ENCODE measurements at places on chromosomes 1 and 21. TPM values are rescaled to one million over a fixed set of nuclear protein-coding genes. Genes with fewer than 3 reads are reported as not detected.

DNA sequence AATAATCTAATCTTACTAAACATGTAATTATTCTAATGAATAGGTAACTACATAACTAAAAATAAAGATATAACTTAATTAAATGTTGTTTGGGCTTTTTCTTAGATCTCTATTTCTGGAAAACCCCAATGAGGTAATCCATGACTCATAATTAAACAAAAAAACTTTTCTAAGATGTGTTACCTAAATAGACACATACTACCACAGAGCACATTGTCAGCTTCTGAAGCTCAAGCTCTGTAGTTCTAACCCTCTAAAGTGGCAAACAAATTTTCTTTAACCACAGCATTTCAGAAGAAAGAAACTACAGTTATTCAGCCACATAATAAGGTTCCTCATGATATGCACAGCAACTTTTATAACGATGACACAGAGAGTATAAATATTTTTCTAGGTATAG, 4.2 kb downstream of the OR6K3 start:
- no peaks in the 10 kb centered on the region for H3K27me3 ChIP-seq
- H3K4me1 ChIP-seq, result no peaks in the 10 kb centered on the region
- H3K4me3 ChIP-seq, result no peak overlapping the region
- H3K36me3 ChIP-seq, result no peaks in the 10 kb centered on the region
- DNase-seq, result no peak

GRCh38 chr1:68107771-68108170, 57.3 kb upstream of the DIRAS3 start:
- H3K36me3 ChIP-seq, result no peaks in the 10 kb centered on the region
- H3K27ac ChIP-seq, result no peak overlapping the region
- no peak for DNase-seq
- H3K4me1 ChIP-seq, result peaks cover 5% of the 10 kb centered on the region
- H3K27me3 ChIP-seq, result no peaks in the 10 kb centered on the region
- H3K4me3 ChIP-seq, result no peak overlapping the region

DNA sequence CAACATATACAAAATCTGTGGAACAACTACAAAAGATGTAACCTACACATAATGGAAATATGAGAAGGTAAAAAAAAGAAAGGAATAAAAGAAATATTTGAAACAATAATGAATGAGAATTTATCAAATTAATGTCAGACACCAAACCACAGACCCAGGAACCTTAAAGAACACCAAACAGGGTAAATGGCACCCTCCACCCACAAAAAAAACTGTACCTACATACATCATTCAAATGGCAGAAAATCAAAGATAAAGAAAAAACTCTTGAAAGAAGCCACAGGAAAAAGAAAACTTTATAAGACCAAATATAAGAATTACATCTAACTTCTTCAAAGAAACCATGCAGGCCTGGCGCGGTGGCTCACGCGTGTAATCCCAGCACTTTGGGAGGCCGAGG, 54.0 kb downstream of the IL12RB2 start:
- H3K4me1 ChIP-seq, result no peaks in the 10 kb centered on the region
- no peaks in the 10 kb centered on the region for H3K36me3 ChIP-seq
- no peak overlapping the region for H3K27ac ChIP-seq
- no peaks in the 10 kb centered on the region for H3K27me3 ChIP-seq
- DNase-seq, result no peak

- no peak overlapping the region for H3K4me3 ChIP-seq
- no peak overlapping the region for H3K27ac ChIP-seq
- H3K4me1 ChIP-seq, result no peaks in the 10 kb centered on the region
- no peak for DNase-seq
- H3K36me3 ChIP-seq, result no peaks in the 10 kb centered on the region
- no peaks in the 10 kb centered on the region for H3K27me3 ChIP-seq
Observed at GRCh38 chr1:234647245-234647644, 37.3 kb upstream of the IRF2BP2 start.

DNA sequence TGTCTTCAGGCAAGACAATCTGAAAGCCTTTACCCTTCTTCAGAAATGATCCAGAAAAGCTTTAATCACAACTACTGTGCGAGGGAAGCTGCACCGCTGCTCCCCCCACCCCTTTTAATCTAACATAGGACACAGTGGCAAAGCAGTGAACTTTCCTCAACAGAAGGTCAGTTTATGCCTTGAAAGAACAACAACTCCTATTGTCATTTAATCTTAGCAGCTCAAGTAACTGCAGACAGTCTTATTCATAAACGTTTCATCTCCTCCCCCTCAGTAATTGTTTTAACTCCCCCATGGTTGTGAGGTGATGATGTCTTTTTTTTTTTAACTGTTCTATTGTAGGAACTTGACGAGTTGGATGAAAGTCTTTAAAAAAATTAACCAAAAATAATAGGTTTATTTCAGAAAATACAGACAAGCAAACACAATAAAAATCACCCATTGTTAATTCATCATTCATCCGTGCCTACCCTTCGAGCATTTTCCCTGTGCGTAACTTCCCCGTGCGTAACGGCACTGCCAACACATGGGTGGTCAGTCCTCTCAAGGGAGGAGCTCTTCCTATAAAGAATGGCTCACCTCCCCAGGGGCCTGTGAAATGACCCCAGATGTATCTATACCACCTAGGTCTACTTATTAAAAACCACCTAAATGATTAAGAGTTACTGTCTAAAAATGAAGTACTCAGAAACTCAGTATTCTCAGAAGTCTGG, 3.3 kb upstream of the ADAR start:
- H3K4me3 ChIP-seq, result no peak overlapping the region
- H3K36me3 ChIP-seq, result no peaks in the 10 kb centered on the region
- no peak overlapping the region for H3K27ac ChIP-seq
- DNase-seq, result no peak
- H3K4me1 ChIP-seq, result peaks cover 12% of the 10 kb centered on the region

- peaks cover 72% of the 10 kb centered on the region for H3K36me3 ChIP-seq
- no peak overlapping the region for H3K4me3 ChIP-seq
- no peak overlapping the region for H3K27ac ChIP-seq
- DNase-seq, result no peak
- peaks cover 6% of the 10 kb centered on the region for H3K4me1 ChIP-seq
Observed at GRCh38 chr1:153642161-153642560, 8.3 kb downstream of the CHTOP start.

- H3K4me1 ChIP-seq, result no peaks in the 10 kb centered on the region
- H3K36me3 ChIP-seq, result no peaks in the 10 kb centered on the region
- no peaks in the 10 kb centered on the region for H3K27me3 ChIP-seq
- H3K27ac ChIP-seq, result no peak overlapping the region
Observed at GRCh38 chr1:191592039-191592438, 566.2 kb upstream of the RGS18 start.

GRCh38 chr1:14598007-14598497, 433 bp upstream of the KAZN start:
- no peaks in the 10 kb centered on the region for H3K36me3 ChIP-seq
- peak overlapping the region; percentile 49 for H3K4me3 ChIP-seq
- DNase-seq, result no peak
- peaks cover 6% of the 10 kb centered on the region for H3K27me3 ChIP-seq
- no peak overlapping the region for H3K27ac ChIP-seq

- no peak for DNase-seq
- peaks cover 9% of the 10 kb centered on the region for H3K36me3 ChIP-seq
- peaks cover 3% of the 10 kb centered on the region for H3K4me1 ChIP-seq
- H3K27me3 ChIP-seq, result no peaks in the 10 kb centered on the region
- H3K27ac ChIP-seq, result no peak overlapping the region
Observed at GRCh38 chr1:64685217-64685616, 59.7 kb upstream of the RAVER2 start.

DNA sequence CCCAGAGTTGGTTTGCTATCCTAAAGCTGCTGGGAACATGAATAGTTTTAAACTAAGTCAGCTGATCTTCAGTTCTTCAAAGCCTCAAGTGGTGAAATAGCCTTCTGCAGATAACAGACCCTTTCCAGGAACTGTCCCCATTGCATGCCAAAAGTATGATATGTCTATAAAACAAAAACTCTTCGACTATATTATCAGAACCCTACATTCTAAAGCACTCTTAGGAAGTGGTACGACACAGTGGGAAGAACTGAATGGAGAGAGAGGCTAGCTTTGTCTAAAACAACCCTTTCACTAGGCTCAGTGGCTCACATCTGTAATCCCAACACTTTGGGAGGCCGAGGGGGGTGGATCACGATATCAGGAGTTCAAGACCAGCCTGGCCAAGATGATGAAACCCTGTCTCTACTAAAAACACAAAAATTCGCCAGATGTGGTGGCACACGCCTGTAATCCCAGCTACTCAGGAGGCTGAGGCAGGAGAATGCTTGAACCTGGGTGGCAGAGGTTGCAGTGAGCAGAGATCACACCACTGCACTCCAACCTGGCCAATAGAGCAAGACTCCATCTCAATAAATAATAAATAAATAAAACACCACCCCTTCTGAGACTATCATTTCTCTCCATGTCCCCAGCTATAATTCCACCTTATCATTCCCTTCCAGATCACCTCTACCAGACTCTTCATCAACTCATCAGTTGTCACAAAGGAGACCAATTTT, 2.2 kb upstream of the FRRS1 start:
- H3K27ac ChIP-seq, result no peak overlapping the region
- no peaks in the 10 kb centered on the region for H3K27me3 ChIP-seq
- H3K36me3 ChIP-seq, result no peaks in the 10 kb centered on the region
- H3K4me1 ChIP-seq, result peaks cover 44% of the 10 kb centered on the region
- no peak for DNase-seq
- H3K4me3 ChIP-seq, result no peak overlapping the region

SPRR2F gene
- not detected for total RNA-seq

GRCh38 chr1:53361541-53361961, 33.7 kb upstream of the LRP8 start:
- H3K27ac ChIP-seq, result no peak overlapping the region
- H3K36me3 ChIP-seq, result no peaks in the 10 kb centered on the region
- no peak for DNase-seq
- H3K27me3 ChIP-seq, result no peaks in the 10 kb centered on the region
- no peaks in the 10 kb centered on the region for H3K4me1 ChIP-seq
